Pericardium fibroblast (primary cell): ENCODE measurements at places on chromosomes 2 and 18. TPM values are rescaled to one million over a fixed set of nuclear protein-coding genes. Genes with fewer than 3 reads are reported as not detected.

The AQP12A gene
- total RNA-seq: not detected in 2 replicates

The REG1B gene
- not detected in 2 replicates for total RNA-seq

The SLC8A1 gene
- total RNA-seq: 7.9 and 10.2 TPM in 2 replicates

The LHCGR gene
- not detected in 2 replicates for total RNA-seq

The PCARE gene
- total RNA-seq: not detected in 2 replicates

The CREG2 gene
- total RNA-seq: 3.3 TPM in 1 of 2 replicates, not detected in the other

The NOSTRIN gene
- total RNA-seq: 0.43 and 2.6 TPM in 2 replicates

The FSHR gene
- total RNA-seq: not detected in 2 replicates

The TTL gene
- total RNA-seq: 19.6 and 28.8 TPM in 2 replicates
